Foreskin keratinocyte (primary cell): ENCODE measurements at places on chromosomes 7 and 10. TPM values are rescaled to one million over a fixed set of nuclear protein-coding genes. Genes with fewer than 3 reads are reported as not detected.

EVX1 gene
- not detected in 2 replicates for polyA plus RNA-seq

TMEM229A gene
- not detected in 2 replicates for polyA plus RNA-seq

GRCh38 chr10:130737621-130738020, 573.9 kb downstream of the TCERG1L start:
- no peak for DNase-seq

- DNase-seq: no peak
These were observed 329.5 kb downstream of the RNLS start for GRCh38 chr10:88253622-88254021.

SYT15B gene
- polyA plus RNA-seq: not detected in 2 replicates

- no peak for DNase-seq
These were observed 23.1 kb downstream of the PARD3 start for GRCh38 chr10:34791947-34792346.

XPNPEP1 gene
- polyA plus RNA-seq: 37.5 and 43.8 TPM in 2 replicates

DNA sequence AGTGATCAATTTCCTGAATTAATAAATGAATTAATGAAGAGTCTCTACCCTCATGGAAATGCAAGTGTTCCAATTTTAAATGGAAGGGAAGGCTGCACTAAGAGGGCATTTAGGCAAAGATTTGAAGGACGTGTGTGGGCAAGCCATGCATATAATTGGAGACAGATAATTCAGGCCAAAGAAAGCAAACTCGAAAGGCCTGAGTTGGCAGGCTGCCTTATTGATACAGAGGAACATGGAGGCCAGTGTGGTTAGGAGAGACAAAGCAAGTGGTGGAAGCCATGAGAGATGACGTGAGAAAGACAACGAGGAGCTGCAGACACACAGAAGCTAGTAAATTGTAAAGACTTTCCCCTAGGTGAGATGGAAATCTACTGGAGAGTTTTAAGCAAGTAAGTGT, 15.4 kb upstream of the PCLO start:
- peak; percentile 19 for DNase-seq

MACC1 gene
- 0.91 and 1.8 TPM in 2 replicates for polyA plus RNA-seq

- DNase-seq: peak; percentile 11
These were observed 36.3 kb downstream of the SUFU start for GRCh38 chr10:102540023-102540422.

DNA sequence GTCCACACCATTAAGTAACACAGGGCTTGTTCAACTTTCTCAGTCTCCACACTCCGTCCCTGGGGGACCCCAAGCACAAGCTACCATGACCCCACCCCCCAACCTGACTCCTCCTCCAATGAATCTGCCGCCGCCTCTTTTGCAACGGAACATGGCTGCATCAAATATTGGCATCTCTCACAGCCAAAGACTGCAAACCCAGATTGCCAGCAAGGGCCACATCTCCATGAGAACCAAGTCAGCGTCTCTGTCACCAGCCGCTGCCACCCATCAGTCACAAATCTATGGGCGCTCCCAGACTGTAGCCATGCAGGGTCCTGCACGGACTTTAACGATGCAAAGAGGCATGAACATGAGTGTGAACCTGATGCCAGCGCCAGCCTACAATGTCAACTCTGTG, 81.1 kb upstream of the SAMD8 start:
- DNase-seq: no peak

- DNase-seq: no peak
These were observed 247.3 kb upstream of the PITRM1 start for GRCh38 chr10:3419719-3420495.

GRM3 gene
- not detected in 2 replicates for polyA plus RNA-seq

SUN3 gene
- 0.12 TPM in 1 of 2 replicates, not detected in the other for polyA plus RNA-seq

NKX1-2 gene
- polyA plus RNA-seq: 2.9 and 3.0 TPM in 2 replicates

DNA sequence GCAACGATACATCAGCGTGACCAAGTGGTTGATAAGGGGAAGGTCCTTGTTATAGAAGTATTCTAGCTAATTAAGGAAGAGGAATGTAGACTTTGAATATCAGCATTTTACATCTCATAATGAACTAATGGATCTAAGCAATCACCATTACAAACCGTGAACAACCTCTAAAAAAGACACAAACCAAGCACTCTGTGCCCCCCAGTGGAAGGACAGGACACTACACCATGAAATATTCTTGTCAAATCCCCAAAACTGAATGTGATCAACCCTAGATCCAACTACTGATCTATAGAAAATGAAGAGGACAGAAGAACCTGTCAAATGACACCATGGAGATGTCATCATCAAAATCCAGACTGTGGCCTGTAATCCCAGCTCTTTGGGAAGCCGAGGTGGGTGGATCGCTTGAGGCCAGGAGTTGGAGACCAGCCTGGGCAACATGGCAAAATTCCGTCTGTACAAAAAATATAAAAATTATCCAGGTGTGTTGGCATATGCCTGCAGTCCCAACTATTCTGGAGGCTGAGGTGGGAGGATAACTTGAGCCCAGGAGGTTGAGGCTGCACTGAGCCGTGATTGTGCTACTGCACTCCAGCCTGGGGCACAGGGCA, 111.3 kb upstream of the CARD11 start:
- DNase-seq: peak; percentile 16

DNA sequence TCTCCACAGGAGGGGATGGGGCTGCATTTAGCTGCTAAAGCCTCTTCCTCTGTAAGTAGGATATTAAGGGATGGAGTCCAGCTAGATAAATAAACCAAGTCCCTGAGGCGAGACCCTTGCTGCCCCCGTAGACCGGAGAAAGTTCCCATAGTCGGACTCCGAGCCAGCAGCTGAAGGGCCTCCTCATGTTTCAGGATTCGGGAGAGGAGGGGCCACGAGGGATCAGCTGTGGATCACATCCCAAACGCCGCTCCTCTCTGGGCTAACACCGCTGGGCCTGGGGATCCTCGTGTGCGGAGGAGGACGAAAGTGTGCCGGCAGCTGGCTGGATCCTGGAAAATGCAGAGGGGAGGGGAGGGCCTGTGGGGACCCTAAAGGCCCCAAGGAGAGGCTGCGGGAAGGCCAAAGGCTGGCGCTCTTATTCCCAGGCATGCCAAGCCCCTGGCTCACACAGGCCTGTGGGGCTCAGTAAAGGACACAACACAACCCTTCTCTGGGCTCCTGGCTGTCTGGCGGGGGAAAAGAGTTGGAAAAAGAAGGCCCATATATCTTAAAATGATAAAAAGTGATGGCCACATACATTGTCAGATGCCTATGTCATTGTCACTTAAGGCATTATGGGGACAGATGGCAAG, 82.5 kb upstream of the TMEM72 start:
- DNase-seq: no peak

DNA sequence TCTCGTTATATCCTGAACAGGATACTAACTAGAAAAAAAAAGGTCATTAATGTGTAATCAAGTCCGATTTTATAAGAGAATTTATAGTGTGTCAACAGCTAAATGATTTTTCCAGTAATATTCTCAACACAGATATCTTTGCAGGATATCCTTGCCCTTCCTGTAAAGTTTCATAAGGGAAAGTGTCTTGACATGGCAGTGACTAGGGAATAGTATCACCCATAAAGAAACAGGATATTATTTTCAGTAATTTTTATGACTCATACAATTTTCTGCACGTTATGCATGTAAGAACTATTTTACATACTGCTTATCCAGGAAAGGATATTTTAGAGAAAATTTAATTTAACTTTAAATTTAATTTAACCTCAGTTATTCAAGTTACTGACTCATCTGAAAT, 19.5 kb upstream of the PNLIP start:
- peak; percentile 10 for DNase-seq

CDK6 gene
- polyA plus RNA-seq: 9.8 and 9.9 TPM in 2 replicates

DNA sequence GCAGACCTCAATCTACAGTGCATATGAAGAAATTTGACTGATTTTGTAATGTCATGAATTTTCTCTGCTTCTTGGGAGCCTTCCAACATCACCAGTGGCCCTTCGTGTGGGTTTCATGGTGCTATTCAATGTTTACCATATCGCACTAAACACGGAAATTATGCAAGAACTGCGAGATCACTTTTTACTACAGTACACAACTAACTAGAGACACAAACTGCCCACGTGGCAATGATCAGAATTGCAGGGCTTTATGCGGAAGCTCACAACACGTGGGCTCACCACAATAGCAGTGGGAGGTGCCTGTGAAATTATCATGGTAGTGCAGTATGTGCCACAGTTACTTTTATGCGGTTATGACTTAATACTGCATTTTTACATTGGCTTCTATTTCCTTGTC, 449.7 kb upstream of the KLF6 start:
- DNase-seq: no peak

GSTK1 gene
- 141 and 152 TPM in 2 replicates for polyA plus RNA-seq

DNA sequence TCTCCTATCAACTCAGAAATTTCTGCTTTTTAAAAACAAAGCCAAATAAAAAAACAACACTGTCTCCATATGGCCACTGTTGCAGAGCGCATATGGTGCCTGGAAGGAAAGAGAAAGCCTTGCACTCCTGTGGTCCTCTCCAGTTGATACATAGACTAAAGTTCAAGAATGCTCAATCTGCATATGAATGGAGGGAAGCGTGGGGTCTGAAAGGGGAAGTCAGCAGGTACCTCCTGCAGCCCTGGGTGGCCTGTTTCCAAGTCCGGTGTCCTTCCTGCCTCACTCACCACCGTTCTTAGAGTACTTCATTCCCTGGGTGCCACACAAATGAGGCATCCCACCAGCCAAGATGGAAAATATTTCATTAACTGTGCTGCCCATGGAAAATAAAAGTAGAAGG, 138.3 kb upstream of the PALS2 start:
- DNase-seq: no peak

GRCh38 chr7:121307021-121307574, 21.7 kb upstream of the WNT16 start:
- DNase-seq: peak; percentile 82

CALN1 gene
- polyA plus RNA-seq: not detected in 2 replicates

DNA sequence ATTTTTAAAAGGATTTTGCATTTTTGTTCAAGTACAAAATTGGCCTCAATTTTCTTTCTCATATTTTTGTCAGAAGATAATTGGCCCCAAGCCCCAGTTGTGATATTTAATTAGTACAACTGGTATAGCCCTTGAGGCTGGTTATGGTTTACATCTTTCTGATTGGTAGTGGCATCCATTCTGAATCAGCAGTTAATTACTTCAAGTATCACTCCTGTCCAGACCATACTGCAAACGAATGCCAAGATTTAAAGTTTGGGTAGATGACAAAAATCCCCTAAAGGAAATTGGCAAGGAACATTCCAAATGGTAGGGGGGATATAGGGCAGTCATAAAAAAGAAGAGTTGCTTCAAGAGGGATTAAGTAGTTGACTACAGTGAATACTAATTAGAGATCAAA, 23.1 kb downstream of the MYPN start:
- no peak for DNase-seq

GRCh38 chr10:102799691-102800471, 37.3 kb downstream of the CYP17A1 start:
- no peak for DNase-seq

DNA sequence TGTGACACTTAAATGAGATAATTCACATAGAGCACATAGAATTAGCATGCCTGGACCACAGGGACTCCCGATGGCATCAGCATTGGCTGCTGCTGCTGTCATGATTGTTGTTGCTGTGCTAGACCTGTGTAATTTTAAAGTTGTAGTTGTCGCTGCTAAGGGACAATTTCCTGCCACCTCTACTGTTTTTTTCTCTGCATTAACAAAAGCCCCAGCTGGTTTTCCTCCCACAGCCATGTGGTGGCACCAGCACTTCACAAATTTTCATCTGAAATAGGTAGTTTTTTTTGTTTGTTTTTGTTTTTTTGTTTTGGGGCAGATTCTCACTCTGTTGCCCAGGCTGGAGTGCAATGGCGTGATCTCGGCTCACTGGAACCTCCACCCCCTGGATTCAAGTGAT, 25.4 kb upstream of the PRXL2A start:
- DNase-seq: peak; percentile 22

- peak; percentile 76 for DNase-seq
These were observed 1.9 kb downstream of the FOXK1 start for GRCh38 chr7:4683884-4684565.

CPEB3 gene
- polyA plus RNA-seq: 0.09 and 0.12 TPM in 2 replicates

SPDYE6 gene
- not detected in 2 replicates for polyA plus RNA-seq

ASB15 gene
- polyA plus RNA-seq: not detected in 2 replicates

DNA sequence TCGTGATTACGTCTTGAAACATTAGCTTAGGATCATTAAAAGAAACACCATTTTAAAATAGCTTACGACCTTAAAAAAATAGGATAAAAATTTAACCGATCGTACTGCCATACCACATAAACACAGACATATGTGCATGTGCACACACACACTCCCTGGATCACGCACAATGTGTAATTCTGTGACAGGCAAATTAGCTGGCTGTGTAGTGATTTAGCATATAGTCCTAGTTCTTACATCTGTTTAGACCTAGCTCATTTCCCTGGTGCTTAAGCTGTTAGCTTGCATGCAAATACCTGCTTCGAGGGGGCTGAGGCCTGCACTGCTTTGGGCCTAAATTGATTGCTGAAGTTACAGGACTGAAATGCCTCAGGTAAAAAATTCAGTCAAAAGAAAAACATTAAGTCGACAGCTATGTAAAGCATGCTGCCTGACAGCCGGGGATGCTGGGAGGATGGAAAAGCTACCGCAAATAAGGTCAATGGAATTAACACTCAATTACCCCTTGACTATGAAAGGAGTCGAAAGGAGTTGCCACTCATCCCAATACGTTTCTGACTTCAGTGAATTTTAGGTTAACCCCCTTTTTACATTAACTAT, 267.1 kb upstream of the FZD8 start:
- no peak for DNase-seq
